Fibroblast of villous mesenchyme (primary cell): ENCODE measurements at places on chromosomes 2 and 18. TPM values are rescaled to one million over a fixed set of nuclear protein-coding genes. Genes with fewer than 3 reads are reported as not detected.

Gene PLEKHH2
- total RNA-seq: 3.9 and 7.3 TPM in 2 replicates

Gene UGT1A5
- not detected in 2 replicates for total RNA-seq

Gene ZAP70
- total RNA-seq: not detected in 2 replicates

Gene THSD7B
- total RNA-seq: 0.32 and 1.3 TPM in 2 replicates

Gene OSR1
- 2.2 and 4.5 TPM in 2 replicates for total RNA-seq

Gene BMP10
- not detected in 2 replicates for total RNA-seq

Gene RIT2
- total RNA-seq: not detected in 2 replicates

Gene SP5
- total RNA-seq: not detected in 2 replicates

Gene RAB3GAP1
- total RNA-seq: 73.4 and 100 TPM in 2 replicates

Gene IL1R2
- total RNA-seq: 0.32 TPM in 1 of 2 replicates, not detected in the other

Gene VIL1
- under 0.01 TPM in 1 of 2 replicates, not detected in the other for total RNA-seq

Gene CNTNAP5
- not detected in 2 replicates for total RNA-seq

Gene WIPF1
- total RNA-seq: 13.0 and 15.1 TPM in 2 replicates

Gene DES
- 20.7 and 35.8 TPM in 2 replicates for total RNA-seq

Gene NPC1
- 34.5 and 38.4 TPM in 2 replicates for total RNA-seq

Gene LYG2
- total RNA-seq: not detected in 2 replicates

Gene REG3A
- total RNA-seq: not detected in 2 replicates

Gene ERCC3
- 43.8 and 47.1 TPM in 2 replicates for total RNA-seq

Gene TUBA4B
- total RNA-seq: not detected in 2 replicates

Gene DUSP19
- 1.6 and 5.6 TPM in 2 replicates for total RNA-seq
